ENCODE measurements at places on chromosomes 11 and 22.

GRCh38 chr11:95912902-95913560 lies 10.9 kb downstream of the MTMR2 start:
- no peak for DNase-seq

DNA sequence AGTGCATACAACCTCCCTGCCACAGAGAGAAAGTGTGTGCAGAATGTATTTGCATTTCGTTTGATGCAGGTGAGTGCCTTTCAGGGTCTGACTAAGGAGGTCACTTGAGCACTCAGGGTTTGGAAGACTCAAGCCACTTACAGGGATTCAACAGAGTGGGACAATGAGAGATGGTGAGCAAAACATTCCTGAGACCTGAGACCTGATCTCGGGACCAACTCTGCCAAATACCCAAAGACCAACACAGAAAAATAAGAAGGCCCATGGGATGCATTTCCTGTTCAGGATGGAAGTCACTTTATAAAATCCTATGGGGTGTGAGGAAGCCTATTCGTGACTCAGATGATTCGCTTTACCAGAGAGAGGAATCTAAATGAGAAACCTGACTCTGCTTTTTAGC lies 65.2 kb upstream of the LARGE1 start:
- no peak for DNase-seq

- peak; percentile 47 for DNase-seq
Measured at GRCh38 chr11:69055598-69056516, 7.1 kb downstream of the TPCN2 start.

DNA sequence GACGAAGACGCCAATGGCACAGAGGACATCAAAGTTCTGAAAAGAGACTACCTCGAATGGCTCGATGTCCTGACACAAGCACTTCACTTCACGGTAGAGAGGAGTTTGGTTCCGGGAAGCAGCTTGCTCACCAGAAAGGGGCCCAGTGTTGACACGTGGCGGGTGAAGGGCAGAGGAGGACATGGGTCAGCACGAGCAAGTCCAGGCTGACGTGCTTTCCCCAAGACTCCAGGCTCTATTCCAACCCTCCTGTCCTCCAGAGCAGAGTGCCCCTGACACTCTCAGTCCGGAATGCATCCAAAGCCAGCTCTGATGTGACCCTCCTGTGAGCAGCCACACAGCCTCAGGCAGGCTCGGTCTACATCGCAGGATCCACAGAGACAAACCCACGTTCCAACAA lies 77.5 kb upstream of the BID start:
- no peak for DNase-seq

DNA sequence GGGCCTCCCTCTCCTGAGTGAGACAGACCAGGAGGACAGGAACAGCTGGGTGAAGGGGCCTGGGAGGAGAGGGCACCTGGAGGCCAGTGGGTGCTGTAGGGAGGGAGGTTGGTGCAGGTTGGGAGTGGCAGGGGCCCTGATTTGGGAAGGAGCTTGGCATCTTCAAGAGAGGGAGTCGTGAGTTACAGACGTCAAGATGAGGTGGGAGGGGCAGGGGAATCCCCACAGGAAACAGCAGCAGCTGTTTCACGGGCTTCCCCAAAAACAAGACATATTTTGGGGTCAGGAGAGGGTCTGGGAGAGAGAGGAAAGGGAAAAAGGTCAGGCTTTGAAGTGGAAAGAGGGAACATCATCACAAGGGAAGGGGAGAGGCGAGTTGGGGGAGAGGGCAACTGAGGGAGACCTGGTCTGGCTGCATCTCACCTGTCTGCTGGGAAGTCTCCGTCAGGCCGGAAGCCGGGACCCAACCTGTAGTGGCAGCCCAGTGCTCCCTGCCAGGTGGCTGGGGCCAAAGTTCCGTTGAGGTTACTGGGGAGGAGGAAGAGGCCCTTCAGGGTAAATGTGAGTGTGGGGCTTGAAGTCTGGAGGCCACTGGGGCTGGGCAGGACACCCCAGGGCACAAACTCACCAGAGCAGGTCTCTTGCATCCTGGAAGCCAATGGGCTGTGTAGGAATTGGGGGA lies 4.4 kb downstream of the NAALADL1 start:
- no peak for DNase-seq

GRCh38 chr11:115234794-115235193 lies 269.4 kb downstream of the CADM1 start:
- no peak for DNase-seq

DNA sequence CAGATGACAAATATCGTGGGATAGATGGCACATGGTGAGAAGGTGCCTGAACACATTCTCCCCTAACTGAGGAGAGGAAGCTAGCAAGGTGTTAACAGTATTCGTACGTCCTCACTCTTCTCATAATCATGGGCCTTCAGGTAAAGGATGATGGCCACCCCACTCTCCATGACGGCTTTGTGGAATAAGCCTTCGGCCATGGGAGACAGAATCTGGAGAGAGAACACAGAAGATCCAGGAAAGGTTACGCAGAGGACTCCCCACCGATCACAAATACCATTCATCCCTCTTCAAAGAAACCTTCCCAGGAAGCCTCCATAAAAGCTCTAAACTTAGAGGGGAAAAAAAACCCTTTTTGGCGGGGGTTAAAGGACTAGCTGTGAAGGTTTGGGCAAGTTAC lies 189.9 kb downstream of the BCR start:
- no peak for DNase-seq

- DNase-seq = no peak
Measured at GRCh38 chr11:7353100-7353499, 101.4 kb downstream of the SYT9 start.

DNA sequence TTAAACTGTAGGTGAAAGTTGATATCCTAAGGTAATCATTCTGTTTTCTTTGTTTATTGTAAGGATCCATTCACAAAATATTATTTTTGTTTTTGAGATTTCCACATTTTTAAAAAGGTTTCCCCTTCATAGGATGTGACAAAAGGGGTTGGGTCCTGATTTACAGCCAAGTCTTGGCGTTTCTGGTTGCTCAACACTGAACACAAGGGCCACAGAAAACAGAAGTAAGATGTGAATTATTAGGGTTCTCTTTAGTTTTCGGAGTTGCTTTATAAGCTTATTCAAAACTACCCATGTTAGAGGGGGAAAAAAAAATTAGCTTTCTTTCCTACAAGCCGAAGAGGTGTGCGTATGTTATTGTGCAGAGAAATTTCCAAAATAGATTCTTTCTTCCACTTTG lies 30.0 kb upstream of the FLI1 start:
- no peak for DNase-seq

- no peak for DNase-seq
Measured at GRCh38 chr11:48008951-48009270, 28.6 kb downstream of the PTPRJ start.

DNA sequence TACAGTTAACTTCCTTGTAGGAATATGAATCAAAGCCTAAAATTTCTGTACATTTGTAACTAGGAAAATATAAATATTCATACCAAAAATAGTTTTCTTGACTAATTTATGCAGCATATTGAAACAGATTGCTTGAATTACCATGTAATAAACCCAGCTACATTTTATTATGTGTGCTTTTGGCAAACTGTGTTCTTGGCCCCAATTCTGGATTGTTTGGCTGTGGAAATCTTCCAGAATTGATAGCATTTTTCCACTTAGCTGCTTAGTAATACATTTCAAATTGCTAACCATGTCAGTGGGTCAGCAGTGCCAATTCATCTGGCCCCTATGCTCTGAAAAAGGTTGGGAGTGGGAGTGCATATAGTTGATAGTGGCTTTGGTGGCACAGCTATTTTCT lies 32.3 kb downstream of the PDHX start:
- DNase-seq = no peak

DNA sequence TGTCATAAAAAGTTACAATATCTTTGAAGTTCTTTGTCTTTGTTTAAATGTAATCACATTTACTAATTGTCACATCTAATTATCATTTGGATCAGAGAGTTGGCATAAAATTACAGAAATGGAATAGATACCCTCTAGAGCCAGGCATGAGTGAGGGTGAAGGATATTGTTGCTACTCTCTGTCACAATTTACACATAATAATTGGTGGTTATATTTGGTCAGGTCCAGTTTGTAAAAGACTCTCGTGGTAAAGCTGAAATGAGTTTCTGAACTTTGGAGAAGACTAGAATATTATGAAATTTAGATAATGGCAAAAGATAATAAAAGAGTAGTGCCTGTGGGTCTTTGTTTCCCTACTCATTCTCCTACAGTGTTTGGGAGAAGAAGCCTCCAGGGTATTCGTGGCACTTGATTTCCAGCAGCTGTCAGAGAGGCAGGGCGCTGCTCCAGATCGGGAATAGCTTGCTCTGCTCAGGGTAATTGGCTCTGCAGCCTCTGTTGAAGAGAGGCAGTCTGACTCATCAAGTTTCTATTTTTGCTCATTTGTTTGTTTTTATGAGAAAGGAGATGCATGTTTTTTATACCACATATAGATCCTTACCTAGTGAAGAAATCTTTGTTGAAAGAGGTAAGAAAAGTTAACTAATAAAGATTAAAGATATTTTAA lies 349.9 kb downstream of the CNTN5 start:
- DNase-seq = no peak

DNA sequence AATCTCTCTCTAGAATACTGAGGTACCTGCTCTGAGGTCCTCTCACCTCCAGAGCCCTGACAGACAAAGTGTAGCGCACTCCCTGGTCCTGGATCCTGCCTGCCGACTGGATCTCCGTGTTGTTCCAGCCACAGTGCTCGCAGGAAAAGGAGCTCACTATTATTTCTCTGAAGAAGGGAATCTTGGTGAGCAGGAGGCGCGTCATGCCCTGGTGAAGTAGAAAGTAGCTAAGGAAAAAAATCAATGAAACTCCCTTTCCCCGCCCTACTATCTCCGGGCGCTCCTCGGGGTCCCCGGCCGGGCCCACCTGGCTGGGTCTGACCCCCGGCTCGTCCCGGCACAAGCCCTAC lies 412 bp downstream of the ZPR1 start:
- DNase-seq = no peak

GRCh38 chr22:17586831-17587440 lies 23.6 kb downstream of the SLC25A18 start:
- no peak for DNase-seq

DNA sequence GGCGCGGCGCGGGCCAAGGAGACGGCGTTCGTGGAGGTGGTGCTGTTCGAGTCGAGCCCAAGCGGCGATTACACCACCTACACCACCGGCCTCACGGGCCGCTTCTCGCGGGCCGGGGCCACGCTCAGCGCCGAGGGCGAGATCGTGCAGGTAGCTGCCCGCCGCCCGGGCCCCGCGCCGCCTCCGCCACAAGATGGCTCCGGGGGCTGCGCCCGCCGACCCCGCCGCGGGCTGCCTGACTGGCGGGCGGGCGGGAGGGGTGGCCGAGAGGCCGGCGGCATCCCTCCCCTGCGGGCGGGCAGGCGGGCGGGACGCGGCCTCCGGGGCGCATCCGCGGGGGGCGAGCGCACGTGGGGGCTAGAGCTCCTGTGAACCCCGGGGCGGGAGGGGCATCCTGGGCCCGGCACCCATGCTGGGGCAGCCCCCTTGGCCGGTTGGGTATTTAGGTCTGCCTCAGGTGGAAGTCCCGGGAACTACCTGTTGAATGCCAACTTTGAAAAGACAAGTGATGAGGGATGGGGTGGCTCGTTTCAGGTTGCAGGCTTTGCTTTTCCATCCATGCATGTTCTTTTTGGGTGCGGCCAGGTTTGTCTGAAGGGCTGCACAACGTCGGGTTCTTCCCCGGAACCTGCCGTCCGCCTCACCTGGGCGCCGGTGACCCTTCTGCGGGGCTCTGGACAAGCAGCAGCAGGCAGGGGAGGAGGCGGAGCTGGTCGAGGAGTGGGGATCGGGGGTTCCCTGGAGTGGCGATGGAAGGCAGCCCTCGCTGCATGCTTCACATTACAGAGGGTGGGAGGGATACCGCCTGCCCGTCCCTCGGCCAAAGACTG lies 760 bp downstream of the ZNRF3 start:
- DNase-seq = no peak

- no peak for DNase-seq
Measured at GRCh38 chr11:127866109-127866508, 721.2 kb downstream of the ETS1 start.

GRCh38 chr11:17314232-17314547 lies 37.4 kb upstream of the NCR3LG1 start:
- no peak for DNase-seq

DNA sequence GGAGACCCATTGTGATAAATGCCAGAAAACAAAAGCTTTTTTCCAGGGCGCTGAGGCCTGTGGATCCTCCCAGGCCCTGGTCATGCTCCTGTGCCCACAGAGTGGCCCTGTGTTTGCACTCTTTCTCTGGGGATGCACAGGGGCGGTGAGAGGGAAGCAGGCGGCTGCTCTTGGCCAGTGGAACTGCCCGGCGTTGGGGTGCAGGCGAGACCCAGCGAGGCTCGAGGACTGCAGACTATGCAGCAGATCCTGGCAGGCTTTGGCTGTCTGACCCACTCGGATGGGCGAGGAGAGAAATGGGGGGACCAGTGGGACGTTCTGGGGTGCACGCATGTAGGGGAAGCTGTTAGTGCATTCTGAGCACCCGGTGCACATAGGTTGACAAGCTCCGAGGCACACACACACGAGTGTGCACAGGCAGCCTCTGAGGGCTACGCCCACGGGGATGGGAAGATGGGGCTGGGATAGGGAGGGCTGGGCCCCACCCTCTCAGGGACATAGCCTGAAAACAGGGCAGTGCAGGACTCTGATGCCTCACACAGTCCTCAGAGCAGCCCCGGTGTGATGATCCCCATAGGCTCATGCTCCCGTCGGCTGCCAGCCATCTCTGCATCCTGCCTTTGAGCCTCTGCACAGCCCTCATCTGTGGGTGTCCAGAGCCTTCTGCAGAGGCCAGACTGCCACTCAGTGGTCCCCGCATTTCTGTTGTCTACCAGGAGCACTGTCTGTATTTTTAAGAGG lies 1233.5 kb downstream of the BRD1 start:
- DNase-seq = no peak

GRCh38 chr22:38298312-38299005 lies 18.8 kb downstream of the CSNK1E start:
- peak; percentile 99 for DNase-seq

- DNase-seq = no peak
Measured at GRCh38 chr11:103077554-103077953, 14.4 kb downstream of the DCUN1D5 start.

- no peak for DNase-seq
Measured at GRCh38 chr11:2898366-2899079, 12.9 kb upstream of the CDKN1C start.

DNA sequence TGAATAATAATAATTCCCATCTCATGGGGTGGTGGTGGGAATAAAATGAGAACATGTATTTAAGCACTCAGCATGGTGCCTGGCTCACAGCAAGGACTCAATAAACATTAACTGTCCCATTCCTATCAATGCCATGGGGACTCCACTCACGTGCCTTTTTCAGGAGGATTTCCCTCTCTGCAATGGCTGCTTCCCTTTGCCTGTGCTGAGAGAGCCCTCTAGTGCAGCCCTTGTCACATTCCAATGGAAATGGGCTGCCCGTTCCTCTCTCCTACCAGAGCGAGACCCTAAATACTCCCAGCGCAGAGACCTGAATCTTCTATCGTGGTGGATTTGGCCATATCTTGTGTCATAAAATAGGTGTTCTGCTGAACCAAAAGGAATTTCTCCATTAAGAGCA lies 621.5 kb upstream of the B3GAT1 start:
- no peak for DNase-seq

DNA sequence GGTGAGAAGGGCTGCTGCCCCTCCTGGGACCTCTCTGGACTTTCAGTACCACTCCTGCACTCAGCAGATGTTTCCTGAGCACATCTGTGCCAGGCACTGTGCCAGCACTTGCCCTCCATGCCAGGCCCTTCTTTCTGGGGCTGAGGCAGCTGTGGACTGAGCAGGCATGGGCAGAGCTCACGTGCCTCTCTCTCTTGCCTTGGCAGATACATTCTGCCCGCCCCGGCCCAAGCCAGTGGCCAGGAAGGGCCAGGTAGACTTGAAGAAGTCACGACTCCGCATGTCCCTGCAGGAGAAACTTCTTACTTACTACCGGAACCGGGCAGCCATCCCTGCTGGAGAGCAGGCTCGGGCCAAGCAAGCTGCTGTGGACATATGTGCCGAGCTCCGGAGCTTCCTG lies 8.3 kb upstream of the ATF4 start:
- no peak for DNase-seq
